Activated naive CD4-positive, alpha-beta T cell treated with anti-CD3 and anti-CD28 coated beads, Interleukin-2, amount 50 U/mL, for 72 hours (primary cell): ENCODE measurements at places on chromosomes 7 and 10.

DNA sequence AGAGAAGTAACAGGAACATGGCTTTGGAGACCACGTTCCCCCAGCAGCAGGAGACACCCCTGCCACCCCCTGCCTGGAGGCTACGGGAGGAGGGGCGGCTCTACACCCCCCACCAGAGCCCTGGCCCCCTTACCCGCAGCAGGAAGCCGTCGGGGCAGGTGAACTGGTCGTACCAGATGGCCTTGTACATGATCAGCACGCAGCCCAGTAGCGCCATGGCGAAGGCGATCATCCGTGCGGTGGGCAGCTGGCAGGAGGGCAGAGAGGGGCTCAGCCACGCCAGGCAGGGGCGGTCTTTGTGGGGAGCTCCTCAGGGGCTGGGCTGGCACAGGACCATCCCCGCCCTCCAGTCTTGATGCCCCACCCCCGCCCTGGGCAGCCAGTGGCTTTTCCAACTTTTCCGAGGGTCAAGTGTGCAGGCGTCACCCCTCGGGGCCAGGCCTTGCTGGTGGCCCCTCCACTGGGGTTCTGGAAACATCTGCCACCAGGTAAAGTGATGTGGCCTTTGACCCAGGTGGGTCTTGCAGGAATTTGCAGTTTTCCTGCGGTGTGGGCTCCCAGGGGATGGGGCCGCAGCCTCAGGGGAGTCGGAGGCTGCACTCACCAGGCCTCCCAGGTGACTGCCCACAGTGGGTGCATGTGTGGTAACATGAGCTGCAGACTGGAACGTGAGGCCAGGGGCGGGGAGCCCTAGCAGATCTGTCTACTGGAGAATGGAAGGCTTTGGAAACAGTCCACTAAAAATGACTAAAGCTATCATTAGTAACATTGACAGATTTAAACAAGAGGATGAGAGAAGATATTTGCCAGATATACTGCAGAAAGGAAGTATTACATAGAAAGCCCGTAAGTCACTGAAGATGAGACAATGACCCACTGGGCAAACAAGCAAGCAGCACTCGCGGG is 9.7 kb downstream of the CALY start:
- DNase-seq = no peak

- no peak for DNase-seq
Observed at GRCh38 chr7:67786021-67786420, 789.4 kb downstream of the TYW1 start.

GRCh38 chr10:96287392-96288105 is 16.2 kb upstream of the BLNK start:
- DNase-seq = no peak

- no peak for DNase-seq
Observed at GRCh38 chr7:111787741-111788140, 225.4 kb upstream of the IMMP2L start.

DNA sequence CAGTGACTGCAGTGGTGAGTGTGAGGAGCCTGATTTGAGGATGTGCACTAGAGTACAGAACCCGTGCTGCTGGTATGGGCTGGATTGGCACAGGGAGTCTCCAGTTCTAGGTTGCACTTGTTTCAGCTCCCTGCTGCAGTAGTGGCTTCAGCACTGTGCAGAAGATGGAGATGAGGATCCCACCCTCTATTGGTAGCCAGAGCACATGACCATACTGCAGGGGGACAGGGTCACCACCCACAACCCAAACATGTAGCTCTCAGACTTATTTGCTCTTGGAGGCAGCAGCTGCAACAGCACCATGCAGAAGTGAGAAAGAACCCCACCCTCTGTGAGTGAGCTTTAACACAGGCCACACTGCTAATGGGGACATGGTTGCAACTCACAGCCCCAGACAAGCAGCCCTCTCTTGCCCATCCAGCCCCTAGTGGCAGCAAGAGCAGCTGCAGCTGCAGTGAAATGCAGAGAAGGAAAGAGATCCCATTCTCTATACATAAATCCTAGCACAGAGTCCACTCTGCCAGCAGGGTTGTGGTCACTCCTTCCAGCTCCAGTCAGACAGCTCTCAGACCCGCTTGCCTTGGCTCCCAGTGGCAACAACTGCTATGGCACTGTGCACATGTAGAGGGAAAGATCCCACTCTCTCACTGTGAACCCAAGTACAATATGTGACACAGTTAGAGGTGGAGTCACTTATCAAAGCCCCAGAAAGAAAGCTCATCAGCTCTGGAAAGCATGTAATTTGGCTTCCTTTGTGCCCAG is 51.4 kb upstream of the SCIN start:
- no peak for DNase-seq

DNA sequence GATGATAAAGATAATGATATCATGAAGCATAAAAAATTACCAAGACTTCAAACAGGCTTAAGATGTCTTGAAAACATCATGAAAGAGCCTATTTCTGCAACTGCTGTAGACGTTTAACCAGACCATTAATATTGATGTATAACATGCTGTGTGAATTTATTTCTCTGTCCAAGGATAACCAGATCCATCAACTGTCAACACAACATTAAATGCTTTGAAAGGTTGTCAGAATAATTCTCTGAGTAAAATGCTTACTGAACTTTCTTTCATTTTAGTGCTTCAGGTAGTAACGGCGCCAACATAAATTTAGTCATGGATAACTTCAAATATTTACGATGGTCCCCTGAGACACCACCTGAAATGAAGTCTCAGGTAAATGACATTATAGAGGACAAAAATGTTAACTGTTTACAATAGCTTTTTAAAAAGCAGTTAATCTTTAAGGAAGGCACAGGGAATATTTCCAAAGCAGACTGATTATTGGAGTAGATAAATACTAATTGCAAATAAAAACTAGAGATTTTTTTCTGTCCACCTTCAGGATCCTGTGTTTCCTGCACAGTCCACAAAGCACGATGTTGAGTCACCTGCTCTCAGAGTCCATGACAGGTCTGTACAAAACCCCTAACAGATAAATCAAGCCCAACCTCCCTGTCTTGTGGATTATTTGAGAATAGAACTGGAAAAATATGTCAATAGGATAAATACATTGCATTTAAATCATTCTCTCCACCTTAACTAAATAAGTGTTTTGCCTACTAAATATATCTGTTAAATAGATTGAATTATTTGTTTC is 1213.2 kb downstream of the XPNPEP1 start:
- DNase-seq = no peak

DNA sequence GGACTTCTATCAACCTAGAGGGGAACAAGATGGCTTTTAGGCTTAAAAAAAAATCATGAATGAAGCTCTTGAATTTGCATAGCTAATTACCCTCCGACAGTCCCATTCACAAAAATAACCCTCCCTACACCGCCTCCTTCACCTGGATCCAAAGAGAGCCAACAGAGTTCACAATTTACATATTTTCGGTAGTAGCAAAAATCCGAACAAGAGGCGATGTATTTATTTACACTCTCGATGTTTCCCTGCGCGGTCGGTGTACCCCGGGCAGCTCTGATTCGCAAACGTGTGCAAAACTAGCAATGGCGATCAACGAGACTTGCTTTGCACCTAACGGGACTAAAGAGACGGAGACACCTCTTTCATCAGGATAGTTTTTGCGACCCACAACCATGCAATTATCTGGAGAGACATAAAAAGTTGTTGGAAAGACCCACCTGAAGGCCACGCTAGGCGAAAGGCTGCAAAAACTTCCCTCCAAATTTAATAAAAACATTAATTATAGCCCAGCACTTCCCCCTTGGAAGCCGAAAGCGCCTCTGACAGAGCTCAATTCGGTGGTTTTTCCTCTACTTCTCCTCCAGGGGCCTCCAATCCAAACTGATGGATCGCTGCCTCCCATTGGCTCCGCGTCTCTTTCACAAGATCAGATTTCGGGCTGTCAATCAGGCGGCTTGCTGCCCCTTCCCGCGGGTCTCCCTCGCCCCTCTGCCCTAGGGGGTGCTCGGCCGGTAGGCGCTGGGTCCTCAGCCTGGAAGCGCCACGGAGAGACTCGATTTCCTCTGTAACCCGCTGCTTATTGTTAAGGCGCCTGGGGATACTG is at the start of gene ETV1:
Gene ETV1 (minus strand): TSS at position 541 of the 823 bp plus-strand sequence. CDS start 614 bp downstream, outside the sequence.
- no peak for DNase-seq
